Fibroblast of skin of left biceps (primary cell): ENCODE measurements at places on chromosomes 7 and 10.

DNA sequence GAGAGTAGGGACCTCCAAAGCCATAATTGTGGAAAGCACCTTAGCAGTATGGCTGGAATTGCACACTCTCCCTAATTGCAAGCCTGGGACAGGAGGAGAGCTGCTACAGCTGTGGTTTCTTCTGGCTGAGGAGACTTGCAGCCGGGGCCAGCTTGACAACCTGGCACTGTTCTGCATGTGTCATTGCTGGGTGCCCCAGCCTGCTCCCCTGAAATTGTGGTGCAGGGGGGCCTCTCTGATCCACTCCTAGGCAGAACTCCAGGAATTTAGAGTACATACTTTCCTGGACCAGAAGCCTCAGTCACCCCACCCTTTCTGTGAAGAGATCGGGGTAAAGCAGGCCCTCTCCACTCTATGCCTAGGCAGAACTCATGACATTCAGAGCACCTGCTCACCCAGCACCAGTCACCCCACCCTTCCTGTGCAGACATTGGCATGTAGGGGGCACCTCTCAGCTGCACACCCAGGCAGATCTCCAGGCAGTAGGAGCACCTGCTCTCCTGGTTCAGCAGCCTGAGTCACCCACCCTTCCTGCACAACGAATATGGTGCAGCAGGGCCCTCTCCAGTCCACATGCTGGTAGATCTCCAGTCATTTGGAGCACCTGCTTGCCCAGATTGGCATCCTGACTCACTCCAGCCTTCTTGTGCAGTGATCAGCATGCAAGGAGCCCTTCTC is 34.4 kb upstream of the DYNC1I1 start:
- no peak for DNase-seq

DNA sequence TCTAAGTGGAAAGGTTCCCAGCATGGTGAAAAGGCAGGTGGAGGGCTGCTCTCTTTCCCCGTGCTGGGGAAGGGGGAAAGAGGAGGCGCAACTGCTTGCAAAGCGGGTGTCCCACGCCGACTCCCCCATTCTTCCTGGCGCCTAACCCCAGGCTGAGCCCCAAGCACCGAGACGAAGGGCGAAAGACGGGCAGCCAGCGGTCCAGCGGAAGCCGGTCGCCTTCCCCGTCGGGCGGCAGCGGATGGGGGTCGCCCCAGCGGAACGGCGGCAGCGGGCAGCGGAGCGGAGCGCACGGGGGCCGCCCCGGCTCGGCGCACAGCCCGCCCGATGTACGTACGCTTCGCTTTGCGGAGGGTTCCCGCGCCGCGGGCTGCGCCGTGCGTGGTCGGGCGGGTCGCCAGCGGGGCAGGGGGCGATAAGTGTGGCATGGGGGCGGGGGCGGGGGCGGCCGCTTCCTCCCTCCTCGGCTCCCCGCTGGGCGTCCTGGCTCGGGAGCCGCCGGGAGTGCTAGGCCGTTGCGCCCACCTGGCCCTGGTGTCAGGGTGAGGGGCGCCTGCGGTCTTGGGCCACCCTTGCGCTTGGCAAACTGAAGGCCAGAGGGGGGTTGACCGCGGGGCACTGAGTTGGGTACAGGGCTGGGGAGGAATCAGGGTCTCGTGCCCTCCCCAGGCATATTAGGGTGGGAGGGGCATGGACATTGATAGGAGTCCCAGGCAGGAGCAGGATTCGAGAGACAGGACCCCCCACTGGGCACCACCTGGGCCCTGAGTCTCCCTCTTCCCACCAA is 35.2 kb upstream of the HSPB1 start:
- no peak for DNase-seq

GRCh38 chr7:84981055-84981976 is 205.5 kb downstream of the SEMA3D start:
- no peak for DNase-seq

- DNase-seq, result no peak
Measured at GRCh38 chr7:27156508-27156898, at the start of gene HOXA7. HOXA7 (minus strand) TSS chr7:27156675; CDS start chr7:27156545, 130 bp downstream.

DNA sequence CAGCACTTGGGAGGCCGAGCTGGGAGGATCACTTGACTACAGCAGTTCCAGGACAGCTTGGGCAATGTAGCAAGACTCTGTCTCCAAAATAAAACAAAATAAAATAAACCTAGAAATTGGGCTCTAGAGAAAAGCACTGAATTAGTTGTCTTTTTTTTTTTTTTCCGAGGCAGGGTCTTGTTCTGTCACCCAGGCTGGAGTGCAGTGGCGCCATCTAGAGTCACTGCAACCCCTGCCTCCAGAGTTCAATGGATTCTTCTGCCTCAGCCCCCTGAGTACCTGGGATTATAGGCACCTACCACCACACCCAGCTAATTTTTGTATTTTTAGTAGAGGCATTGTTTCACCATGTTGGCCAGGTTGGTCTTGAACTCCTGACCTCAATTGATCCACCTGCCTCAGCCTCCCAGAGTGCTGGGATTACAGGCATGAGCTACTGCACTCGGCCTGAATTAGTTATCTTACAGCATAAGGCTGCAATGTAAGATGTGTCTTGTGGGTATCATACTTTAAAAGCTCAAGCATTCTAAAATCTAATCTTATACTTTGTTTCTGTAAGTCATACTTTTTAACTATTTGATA is 12.8 kb downstream of the MEIG1 start:
- no peak for DNase-seq

DNA sequence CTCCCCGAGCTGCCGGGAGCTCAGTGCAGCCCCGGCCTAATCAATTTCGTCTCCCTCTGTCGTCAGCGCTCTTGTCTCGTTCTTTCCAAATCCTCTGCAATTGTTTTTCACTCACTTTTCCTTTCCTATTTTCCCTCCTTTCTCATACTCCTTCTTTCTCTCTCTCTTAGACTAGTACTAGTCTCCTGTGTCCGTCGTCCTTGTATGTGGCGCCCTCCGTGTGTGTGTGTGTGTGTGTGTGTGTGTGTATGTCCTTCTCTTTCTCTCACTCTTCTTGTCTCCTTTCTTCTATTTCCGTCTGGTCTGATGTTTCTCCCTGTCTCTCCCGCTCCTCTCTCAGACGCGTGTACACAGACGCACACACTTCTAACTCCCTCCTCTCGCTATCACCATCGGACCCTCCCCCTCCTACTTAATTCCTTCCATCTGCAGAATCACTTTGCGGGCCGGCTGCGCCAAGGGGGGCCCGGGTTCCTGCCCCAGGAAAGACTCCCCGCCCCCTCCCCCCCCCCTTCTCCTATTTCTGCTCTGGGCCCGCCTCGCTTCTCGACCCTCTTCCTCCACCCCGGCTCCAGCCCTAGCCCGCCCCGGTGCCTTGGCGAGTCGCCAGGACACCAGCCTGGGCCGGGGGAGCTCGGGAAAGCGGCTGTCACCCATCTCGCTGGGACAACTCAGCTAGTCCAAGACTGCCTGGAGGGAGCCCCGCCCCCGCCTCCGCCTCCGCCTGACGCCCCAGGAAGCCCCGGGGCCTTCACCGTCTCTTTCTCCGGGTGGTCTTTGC is 743 bp upstream of the ZCCHC24 start:
- DNase-seq, result peak; percentile 74

DNA sequence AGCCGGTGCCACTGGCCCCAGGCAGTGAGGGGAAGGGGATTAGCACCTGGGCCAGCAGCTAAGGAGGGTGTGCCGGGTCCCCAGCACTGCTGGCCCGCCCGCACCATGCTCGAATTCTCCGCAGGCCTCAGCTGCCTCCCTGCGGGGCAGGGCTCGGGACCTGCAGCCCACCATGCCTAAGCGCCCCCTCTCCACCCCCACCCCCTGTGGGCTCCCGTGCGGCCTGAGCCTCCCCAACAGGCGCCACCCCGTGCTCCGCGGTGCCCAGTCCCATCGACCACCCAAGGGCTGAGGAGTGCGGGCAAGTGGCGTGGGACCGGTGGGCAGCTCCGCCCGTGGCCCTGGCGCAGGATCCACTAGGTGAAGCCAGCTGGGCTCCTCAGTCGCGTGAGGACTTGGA is 144.8 kb upstream of the CDCA7L start:
- no peak for DNase-seq

DNA sequence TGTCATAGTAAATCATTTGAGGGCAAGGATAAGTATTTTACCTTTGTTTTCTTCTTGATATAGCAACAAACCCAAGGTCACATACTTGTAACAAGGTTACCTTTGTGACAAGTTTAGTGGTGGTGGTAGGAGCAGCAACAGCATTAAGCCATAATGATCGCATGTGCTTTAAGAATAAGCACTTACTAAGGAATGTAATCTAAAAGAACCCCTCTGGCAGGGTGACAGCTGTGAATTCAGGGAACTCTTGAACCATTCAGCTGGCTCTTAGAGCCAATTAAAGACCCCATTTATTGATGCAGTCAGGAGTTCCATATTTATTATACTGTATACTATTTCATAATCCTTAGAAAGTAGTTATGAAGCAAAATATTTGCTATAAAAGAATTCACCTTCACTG is 370.8 kb downstream of the EXOC4 start:
- no peak for DNase-seq

GRCh38 chr10:124728071-124728829 is 15.9 kb downstream of the FAM53B start:
- no peak for DNase-seq

DNA sequence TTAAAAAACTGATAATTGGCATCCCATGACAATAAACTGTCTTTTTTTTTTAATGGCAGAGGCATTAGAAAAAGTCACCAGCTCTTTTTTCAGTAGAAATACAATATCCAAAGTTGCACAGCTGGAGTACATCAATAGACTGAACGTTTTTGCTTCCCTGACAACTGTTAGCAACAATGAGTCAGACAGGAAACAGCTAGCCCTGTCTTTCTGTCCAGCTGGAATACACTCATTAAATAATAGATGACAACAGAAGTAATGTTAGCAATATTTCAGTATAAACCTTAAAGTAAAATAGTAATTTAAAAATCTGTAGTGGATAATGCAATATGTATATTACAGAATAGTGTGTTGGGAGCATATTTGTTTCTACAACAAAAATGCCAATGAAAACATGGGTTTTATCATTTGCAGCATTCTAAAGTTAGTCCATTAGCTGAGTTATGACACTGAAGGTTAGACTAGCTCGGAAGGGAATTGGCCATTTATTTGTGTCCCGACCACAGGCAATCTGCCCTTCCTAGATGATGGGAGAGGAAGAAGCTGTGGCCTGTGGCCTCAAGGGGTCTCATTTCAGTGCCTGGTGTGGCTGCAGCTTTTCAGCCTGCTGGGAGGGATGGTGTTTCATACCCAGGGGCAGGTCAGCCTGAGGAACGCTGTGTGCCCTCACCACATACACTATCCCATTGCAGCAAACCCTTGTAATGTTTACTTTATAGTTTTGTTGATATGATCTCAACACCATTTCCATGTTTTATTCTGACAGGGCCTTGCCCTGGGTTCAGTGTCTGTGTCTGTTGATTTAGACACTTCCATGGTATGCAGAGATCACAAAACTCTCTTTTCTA is 173.3 kb downstream of the SLC16A9 start:
- DNase-seq, result peak; percentile 45

GRCh38 chr7:123393623-123394022 is 140.8 kb downstream of the IQUB start:
- DNase-seq, result no peak

DNA sequence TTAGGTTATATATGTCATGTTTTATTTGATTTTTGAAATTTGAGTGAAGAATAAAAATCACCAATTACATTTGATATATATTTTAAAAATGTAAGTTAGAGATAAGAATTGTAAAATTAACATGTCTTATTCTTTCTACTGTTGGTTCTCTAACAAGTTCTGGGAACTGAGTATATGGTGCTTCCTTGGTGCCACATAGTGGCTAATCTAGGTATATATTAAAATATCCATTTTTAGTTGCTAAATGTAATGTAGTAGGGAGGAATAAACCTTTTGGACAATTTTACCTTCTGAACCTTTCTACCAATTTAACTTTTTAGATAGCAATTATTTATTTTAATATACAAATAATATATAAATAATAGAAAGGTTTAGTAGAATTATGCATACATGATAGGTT is 17.5 kb downstream of the CFAP69 start:
- no peak for DNase-seq

DNA sequence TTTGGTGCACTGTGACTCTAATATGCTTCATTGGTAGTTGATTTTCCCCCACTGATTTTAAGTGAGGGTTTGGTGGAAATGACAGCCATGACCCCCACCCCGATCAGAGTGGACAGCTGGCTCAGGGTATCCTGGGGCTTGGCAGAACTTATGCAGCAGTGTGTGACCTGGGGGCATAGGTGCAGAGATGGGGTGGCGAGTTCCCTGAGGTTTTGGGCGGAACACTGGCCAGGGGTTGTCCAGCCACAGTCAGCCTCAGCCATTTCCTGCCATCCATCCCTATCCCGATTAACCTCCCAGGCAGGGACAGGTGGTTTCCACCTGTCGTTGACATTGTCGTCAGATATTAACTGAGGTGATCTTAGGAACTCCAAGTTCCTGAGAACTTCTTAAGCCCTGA is 155.8 kb upstream of the CHST15 start:
- DNase-seq, result no peak

DNA sequence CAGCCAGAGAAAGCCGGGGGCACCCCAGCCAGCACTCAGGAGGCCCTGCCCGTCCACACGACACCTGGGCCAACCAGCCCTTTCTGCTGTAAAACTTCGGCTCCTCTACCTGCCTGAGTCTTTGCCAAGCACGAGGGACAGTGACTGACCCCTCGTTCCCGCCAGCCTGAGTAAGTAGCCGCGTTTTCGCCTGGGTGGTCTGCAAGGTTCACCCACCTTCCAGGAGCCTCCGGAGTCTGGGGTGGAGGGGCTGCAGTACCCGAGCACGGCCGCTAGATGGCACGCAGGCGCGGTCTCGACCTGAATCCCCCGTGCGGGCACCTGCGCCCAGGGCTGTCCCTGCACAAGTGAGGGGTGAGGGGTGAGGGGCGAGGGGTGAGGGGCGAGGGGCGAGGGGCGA is 192.7 kb downstream of the PTPRN2 start:
- no peak for DNase-seq

DNA sequence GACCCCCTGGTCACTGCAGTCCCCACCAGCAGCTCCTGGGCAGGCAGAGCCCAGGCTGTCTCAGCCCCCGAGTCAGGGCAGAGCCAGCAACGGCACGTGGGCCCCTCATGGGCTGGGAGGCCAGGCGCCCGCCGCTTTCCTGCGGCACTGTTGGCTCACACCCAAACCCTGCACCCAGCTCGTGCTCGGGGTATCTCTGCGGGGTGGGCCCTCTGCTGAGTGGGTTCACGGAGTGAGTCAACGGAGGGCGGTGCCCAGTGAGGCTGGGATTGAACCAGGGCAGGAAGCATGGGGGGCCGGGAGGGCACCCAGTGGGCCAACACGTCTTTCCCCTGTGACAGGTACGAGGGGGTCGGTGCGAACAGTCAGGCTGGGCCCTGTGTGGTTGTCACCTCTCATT is 28.9 kb downstream of the ADAP1 start:
- no peak for DNase-seq

GRCh38 chr7:14720785-14721184 is 181.8 kb downstream of the DGKB start:
- DNase-seq, result no peak
